ENCODE measurements at places on chromosomes 4 and X. TPM values are rescaled to one million over a fixed set of nuclear protein-coding genes. Genes with fewer than 3 reads are reported as not detected.

The FAM156B gene
- total RNA-seq: 28.5 TPM

The FGFRL1 gene
- total RNA-seq: 32.7 TPM

- H3K4me3 ChIP-seq: no peak overlapping the region
- no peaks in the 10 kb centered on the region for H3K36me3 ChIP-seq
- no peak overlapping the region for H3K27ac ChIP-seq
- no peaks in the 10 kb centered on the region for H3K4me1 ChIP-seq
Measured at GRCh38 chrX:136616987-136617685, 30.8 kb upstream of the CD40LG start.

The TCEAL6 gene
- total RNA-seq: not detected

DNA sequence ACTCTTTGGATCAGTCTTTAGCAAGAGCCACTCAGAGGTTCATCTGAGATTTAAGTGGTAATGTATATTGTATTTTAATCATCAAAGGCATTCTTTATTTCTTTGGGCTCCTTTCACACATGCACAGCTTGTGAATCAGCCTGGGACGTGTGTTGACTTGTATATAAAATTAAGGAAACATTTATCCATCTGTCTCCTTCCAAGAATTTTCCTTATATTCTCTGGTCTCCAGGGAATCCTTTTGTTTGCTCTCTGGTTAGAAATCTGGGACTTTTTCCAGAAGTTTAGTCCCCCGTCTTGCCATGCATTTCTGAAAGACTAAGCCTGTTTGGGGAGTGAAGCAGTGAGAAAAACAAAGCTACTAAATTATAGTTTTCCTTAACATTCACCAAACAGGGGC is 212.3 kb downstream of the DCAF12L2 start:
- no peaks in the 10 kb centered on the region for H3K27me3 ChIP-seq
- no peak for DNase-seq
- H3K27ac ChIP-seq: no peak overlapping the region
- no peaks in the 10 kb centered on the region for H3K4me1 ChIP-seq

- DNase-seq: no peak
- H3K27ac ChIP-seq: no peak overlapping the region
- no peaks in the 10 kb centered on the region for H3K4me1 ChIP-seq
- H3K36me3 ChIP-seq: no peaks in the 10 kb centered on the region
- H3K4me3 ChIP-seq: no peak overlapping the region
- H3K27me3 ChIP-seq: no peaks in the 10 kb centered on the region
Measured at GRCh38 chrX:122439831-122440230, 744.2 kb upstream of the GRIA3 start.

The ERAS gene
- not detected for total RNA-seq

GRCh38 chr4:40648742-40649281 is 19.1 kb upstream of the RBM47 start:
- no peaks in the 10 kb centered on the region for H3K27me3 ChIP-seq
- H3K4me1 ChIP-seq: no peaks in the 10 kb centered on the region
- no peak overlapping the region for H3K4me3 ChIP-seq
- H3K36me3 ChIP-seq: no peaks in the 10 kb centered on the region

DNA sequence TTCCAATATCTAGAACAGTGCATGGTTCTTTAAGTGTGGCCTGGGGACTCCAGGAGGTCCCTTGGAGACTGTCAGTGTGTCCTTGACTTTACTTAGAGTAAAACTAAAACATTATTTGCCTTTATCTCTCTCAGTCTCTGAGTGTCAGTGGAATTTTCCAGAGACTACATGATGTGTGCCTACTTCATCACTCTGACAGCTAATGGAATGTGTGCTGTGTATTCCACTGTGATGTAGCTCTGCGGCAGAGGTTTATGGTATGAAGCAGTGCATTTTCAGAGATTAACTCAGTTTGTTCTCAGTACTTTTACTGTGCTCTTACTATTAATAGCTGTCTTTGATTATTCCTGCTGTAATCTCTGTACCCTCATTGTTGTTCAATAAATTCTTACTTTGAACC is 85.6 kb downstream of the MANBA start:
- H3K36me3 ChIP-seq: peaks cover 6% of the 10 kb centered on the region
- H3K27me3 ChIP-seq: no peaks in the 10 kb centered on the region
- DNase-seq: peak; percentile 88
- peak overlapping the region; percentile 93 for H3K27ac ChIP-seq

DNA sequence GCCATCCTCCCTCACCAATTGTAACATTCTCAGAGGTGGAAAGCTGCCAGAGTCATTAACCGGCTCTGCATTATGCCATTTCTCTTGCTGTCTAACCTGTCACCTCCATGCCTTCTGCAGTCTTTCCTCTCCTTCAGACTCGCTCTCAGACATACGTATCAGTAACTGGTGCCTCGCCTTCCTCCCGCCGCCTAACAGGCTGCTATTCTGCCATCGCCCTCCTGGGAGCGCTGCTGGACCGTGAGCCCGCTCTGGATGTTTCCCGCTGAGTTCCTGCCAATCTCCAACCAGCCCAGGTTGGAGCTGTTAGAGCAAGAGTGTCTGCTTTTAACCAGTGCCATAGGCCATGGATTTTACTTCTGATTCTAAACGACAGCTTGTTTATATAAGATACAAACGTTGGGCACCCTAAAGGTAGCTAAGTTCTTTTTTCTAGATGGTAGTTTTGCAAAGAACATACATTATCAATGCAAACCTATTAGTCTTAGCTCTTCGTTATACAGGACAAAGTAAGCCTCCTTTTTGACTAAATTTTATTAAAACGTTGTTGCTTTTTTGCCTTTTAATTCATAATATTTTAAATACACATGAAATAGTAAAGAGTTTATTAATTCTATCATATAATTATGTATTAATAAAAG is 59.5 kb upstream of the NEIL3 start:
- H3K27me3 ChIP-seq: no peaks in the 10 kb centered on the region
- no peaks in the 10 kb centered on the region for H3K36me3 ChIP-seq
- DNase-seq: peak; percentile 79
- H3K4me3 ChIP-seq: no peak overlapping the region
- H3K4me1 ChIP-seq: peaks cover 3% of the 10 kb centered on the region
- H3K27ac ChIP-seq: no peak overlapping the region

DNA sequence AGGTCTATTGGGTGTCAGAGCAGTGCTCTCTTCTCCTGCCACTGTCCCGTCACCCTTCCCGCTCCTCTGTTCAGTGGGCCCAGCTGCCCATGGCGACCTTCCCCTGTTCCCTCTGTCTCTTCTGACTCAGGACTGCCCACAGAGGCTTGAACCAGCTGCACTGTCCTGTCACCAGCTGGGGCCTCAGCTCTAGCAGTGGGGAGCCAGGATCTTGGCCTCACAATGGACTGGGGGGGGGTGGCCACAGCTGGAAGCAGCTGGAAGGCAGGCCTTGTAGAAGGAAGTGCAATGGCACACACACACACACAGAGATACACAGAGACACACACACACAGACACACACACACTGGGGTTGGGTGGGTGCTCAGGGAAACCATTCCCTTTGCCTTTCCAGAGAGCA is 114.0 kb upstream of the PJA1 start:
- DNase-seq: no peak
- no peaks in the 10 kb centered on the region for H3K36me3 ChIP-seq
- no peak overlapping the region for H3K27ac ChIP-seq

DNA sequence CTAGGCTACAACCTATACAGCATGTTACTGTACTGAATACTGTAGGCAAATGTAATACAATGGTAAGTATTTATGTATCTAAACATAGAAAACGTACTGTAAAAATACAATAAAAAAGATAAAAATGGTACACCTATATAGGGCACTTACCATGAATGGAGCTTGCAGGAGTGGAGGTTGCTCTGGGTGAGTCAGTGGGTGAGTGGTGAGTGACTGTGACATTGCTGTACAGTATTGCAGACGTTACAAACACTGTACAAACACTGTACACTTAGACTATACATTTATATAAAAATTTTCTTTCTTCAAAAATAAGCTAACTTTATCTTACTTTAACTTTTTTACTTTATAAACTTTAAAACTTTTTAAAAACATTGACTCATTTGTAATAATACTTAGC is 190.3 kb upstream of the NR3C2 start:
- no peak overlapping the region for H3K4me3 ChIP-seq
- no peak overlapping the region for H3K27ac ChIP-seq
- H3K36me3 ChIP-seq: no peaks in the 10 kb centered on the region
- DNase-seq: no peak

DNA sequence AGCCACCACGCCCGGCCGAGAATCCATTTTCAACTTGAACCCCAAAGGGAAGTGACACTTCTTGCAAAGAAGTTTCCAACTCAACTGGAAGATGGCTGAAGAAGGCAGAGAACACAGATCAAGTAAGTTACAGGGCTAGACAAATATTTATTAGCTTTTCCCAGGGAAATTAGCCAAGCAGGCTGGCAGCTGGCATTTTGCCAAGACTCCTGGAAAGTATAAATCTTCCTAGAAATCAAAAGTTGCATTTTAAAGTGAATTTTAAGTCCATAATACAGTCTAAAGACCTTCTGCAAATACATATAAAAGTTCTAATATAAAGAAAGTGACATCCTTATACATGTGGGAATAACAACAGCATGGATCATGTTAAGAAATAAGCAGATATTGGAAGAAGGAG is 3.4 kb upstream of the MRPL1 start:
- H3K4me1 ChIP-seq: peaks cover 4% of the 10 kb centered on the region
- no peaks in the 10 kb centered on the region for H3K27me3 ChIP-seq
- DNase-seq: no peak
- no peaks in the 10 kb centered on the region for H3K36me3 ChIP-seq

DNA sequence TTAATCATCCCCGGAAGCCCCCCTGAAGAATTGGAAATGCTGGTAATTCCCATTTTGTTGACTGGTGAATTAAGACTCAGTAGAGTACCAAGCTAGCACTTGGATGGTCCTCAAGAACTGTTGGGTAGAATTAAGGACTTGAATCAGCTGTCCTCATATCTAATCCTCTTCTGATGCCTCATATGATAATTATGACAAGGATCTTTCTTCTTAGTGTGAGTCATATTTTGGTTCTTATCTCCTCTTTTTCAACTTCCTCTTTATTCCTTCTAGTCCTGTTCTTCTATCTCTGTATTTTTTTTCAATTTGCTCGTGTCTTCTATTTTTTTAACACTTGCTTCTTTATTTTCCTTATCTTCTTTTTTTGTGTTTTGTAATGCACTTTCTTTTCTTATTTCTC is 206.3 kb upstream of the ANXA3 start:
- peaks cover 18% of the 10 kb centered on the region for H3K4me1 ChIP-seq
- no peak overlapping the region for H3K27ac ChIP-seq
- DNase-seq: no peak
- no peaks in the 10 kb centered on the region for H3K36me3 ChIP-seq
- H3K27me3 ChIP-seq: no peaks in the 10 kb centered on the region

DNA sequence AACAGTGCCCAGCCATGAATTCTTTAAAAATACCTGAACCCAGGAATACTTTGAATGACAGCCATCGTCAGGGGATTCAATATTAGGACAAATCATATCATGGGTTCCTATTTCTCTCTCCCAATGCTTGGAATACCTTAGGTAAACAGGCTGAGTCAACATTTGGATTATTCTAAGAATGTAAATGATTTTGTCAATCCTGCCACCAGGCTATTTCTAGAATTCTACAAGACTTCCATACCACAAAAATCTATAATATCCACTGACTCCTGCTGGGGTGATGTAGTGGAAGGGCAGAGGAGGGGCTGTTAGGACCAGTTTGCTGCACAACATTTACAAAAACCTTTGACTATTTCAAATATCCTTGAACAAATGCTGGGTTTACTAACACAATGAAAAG is 65.2 kb downstream of the IGFBP7 start:
- no peaks in the 10 kb centered on the region for H3K4me1 ChIP-seq
- no peak overlapping the region for H3K4me3 ChIP-seq
- H3K27ac ChIP-seq: no peak overlapping the region
- H3K27me3 ChIP-seq: no peaks in the 10 kb centered on the region
- peak; percentile 50 for DNase-seq

The KDR gene
- 102 TPM for total RNA-seq

GRCh38 chr4:46894826-46895225 is 14.2 kb downstream of the COX7B2 start:
- H3K4me3 ChIP-seq: no peak overlapping the region
- DNase-seq: no peak
- no peaks in the 10 kb centered on the region for H3K36me3 ChIP-seq

The GLRA3 gene
- total RNA-seq: not detected

GRCh38 chrX:63430026-63430425 is 78.9 kb upstream of the SPIN4 start:
- H3K4me3 ChIP-seq: no peak overlapping the region
- no peak for DNase-seq
- H3K27ac ChIP-seq: no peak overlapping the region
- no peaks in the 10 kb centered on the region for H3K27me3 ChIP-seq

GRCh38 chrX:114976292-114976691 is 41.1 kb downstream of the IL13RA2 start:
- H3K36me3 ChIP-seq: no peaks in the 10 kb centered on the region
- no peaks in the 10 kb centered on the region for H3K4me1 ChIP-seq
- H3K27me3 ChIP-seq: no peaks in the 10 kb centered on the region
- peak; percentile 43 for DNase-seq
- H3K27ac ChIP-seq: no peak overlapping the region
- H3K4me3 ChIP-seq: no peak overlapping the region

The AADAT gene
- 10.2 TPM for total RNA-seq

DNA sequence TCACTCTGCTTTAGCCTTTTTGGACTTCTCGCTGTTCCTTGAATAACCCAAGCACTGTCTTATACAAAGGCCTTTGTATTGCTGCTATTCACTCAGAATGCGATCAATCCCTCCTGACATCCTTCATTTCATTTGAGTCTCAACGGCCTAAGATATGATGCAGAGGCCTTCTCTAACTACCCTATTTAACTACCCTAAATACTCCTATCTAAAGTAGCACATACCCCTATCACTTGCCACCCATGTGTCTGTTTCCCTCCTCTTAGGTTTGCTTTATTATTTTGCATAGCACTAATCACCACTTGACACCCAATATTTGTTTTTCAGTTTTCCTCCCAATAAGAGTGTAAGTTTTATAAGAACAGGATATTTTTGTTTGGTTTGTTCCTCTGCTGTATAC is 42.3 kb upstream of the ACSL4 start:
- no peak for DNase-seq
- no peak overlapping the region for H3K4me3 ChIP-seq
- no peaks in the 10 kb centered on the region for H3K36me3 ChIP-seq
- no peaks in the 10 kb centered on the region for H3K4me1 ChIP-seq
- no peak overlapping the region for H3K27ac ChIP-seq

The ADRA2C gene
- 11.4 TPM for total RNA-seq

GRCh38 chr4:145804116-145804515 is 124.2 kb downstream of the C4orf51 start:
- H3K27ac ChIP-seq: no peak overlapping the region
- DNase-seq: peak; percentile 93

The PDHA1 gene
- 257 TPM for total RNA-seq

The MID1 gene
- 41.2 TPM for total RNA-seq

The PKD2 gene
- total RNA-seq: 27.1 TPM

DNA sequence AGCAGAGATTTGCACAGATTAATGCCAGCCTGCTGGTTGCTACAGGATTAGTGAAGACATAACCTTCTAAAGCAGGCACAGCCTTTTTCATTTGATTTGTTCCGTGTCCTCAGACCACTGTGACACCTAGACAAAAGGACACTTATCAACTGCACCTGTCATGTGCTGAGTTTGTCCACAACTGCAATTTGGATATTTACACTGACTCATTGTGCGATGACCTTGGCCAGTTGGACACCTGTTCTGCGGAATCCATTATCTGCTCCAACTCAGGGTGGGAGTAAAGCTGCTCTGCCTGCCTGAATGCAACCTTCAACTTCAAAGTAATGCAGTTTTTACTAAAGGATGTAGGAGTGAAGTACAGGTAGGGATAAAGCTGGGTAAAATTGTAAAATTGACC is 4.1 kb upstream of the NR0B1 start:
- H3K4me1 ChIP-seq: no peaks in the 10 kb centered on the region
- H3K4me3 ChIP-seq: no peak overlapping the region
- peaks cover 20% of the 10 kb centered on the region for H3K27me3 ChIP-seq
- no peak overlapping the region for H3K27ac ChIP-seq

All from cardiac muscle cell (in vitro differentiated cells and primary cell).